ENCODE measurements at places on chromosomes 12 and 14.

GRCh38 chr12:78431931-78432330 lies 432.6 kb upstream of the SYT1 start:
- no peak for DNase-seq

DNA sequence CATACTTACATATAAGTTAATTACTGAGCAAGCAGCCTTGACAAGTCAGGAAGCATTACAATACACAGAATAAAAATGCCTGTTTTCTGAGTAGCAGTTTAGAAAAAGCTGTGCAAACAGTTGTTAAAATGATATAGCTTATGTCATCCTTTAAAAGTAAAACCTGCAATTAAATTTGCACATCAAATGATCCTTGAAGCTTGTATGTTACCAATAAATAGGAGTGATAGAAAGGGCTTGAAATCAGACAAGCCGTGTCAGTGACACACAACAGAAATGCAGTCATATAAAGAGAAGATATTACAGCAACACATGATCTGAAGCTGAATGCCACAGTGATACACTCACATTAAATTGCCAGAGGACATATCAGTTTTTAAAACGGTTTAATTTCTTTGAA lies 70.0 kb downstream of the EPS8 start:
- DNase-seq: no peak

GRCh38 chr14:33924566-33925100 lies 26.2 kb downstream of the EGLN3 start:
- DNase-seq: no peak

GRCh38 chr14:24875203-24875838 lies 174.6 kb downstream of the STXBP6 start:
- DNase-seq: no peak

GRCh38 chr12:6452245-6452943 lies 552 bp downstream of the TAPBPL start:
- no peak for DNase-seq
